ENCODE measurements at places on chromosomes 4 and X. TPM values are rescaled to one million over a fixed set of nuclear protein-coding genes. Genes with fewer than 3 reads are reported as not detected.

GRCh38 chrX:76253432-76253831 is 80.6 kb downstream of the PBDC1 start:
- no peak for DNase-seq

DNA sequence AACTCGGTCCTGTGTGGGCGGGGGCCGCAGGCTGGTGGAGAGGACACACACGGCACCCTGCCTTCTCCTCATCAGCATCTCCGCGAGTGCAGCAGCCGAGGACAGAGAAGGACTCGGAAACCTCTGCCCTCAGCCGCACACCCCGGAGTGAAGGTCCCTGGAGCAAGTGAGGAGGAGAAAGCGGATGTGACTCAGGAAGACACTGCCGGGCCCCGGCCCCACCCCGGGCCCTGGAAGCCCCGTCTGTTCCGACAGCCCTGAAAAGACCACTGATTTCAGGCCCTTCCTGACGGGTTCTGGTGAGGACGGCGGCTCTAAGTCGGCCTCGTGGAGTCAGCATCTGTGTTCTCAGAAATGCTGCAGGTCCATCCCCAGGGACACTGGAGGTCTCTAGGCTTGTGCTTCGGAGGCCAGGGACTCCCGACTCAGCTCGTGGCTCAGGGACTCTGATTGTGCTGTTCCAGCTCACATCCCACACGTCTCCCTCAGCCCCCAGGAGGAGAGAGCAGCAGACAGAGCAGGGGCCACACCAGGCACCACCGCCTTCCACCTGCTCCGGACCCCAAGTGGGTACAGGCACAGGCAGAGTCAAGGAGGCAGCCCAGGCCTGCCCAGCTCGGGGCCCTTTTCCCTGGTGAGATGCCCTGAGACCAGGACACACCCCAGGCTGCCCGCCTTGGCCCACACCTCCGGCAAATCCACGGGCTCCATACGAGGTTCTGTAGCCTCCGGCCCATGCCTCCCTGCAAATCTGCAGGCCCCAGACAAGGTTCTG is 134.5 kb upstream of the NKX1-1 start:
- no peak for DNase-seq

- no peak for DNase-seq
Observed at GRCh38 chrX:44817029-44817428, 26.8 kb upstream of the DUSP21 start.

Gene HPGDS
- total RNA-seq: not detected

Data from epithelial cell of proximal tubule (primary cell).